ENCODE measurements at places on chromosomes 11 and 22.

DNA sequence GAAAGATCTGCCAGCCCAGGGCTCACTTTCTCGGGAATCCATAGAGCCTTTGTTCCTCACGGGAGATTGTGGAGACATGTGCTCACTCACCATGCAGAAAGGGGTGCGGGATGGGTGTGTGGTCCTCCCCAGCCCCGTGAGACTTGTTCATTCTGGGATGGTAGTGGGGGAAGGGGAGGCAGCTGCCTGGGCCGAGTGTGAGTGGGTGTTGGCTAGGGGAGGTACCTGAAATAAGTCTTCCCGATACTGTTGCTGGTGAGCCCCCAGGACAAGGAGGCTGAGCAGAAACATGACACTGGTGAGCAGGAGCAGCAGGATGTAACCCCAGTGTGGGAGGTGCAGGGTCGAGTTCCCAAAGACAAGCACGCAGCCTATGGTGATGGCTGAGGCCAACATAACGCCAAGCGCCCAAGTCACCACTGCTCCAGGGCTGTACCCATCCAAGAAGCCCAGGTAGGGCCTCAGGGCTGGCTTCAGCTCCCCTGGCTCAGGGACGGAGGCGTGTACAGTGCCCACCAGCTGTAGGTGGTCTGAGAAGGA, 2.8 kb downstream of the SLC7A4 start:
- DNase-seq: no peak

GRCh38 chr22:49961601-49962011, 1.0 kb downstream of the PIM3 start:
- DNase-seq: no peak

DNA sequence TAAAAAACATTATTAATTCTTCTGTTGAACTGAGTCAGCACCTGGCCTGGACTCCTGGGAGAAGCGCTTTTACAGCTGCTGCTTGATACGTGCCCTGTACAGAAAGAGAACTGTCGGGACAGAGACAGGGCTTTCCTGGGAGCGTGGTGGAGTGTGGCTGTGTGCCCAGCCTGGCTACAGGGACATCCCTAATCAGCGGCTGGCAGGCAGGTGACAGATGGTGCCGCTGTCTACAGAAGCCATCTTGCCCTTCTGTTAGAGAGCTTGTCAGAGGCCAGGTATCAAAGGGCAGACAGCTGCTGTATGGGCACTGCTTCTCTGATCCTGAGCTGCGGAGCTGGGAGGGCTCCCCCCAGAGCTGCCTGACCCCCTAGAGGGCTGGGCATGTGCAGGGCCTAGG, 361.8 kb downstream of the TENM4 start:
- no peak for DNase-seq

DNA sequence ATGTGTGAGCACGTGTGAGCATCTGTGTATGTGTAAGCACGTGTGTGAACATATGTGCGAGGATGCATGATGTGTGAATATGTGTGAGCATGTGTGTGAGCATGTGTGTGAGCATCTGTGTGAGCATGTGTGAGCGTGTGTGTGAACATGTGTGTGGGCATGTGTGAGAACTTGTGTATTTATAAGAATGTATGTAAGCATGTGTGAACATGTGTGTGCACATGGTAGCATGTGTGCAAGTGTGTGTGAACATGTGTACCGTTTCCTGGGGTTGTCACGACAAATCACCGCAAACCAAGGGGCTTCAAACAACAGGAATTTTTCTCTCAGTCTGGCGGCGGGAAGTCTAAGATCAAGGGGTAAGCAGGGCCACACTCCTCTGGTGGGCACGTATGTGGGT, 238.3 kb downstream of the CTTN start:
- DNase-seq: no peak

DNA sequence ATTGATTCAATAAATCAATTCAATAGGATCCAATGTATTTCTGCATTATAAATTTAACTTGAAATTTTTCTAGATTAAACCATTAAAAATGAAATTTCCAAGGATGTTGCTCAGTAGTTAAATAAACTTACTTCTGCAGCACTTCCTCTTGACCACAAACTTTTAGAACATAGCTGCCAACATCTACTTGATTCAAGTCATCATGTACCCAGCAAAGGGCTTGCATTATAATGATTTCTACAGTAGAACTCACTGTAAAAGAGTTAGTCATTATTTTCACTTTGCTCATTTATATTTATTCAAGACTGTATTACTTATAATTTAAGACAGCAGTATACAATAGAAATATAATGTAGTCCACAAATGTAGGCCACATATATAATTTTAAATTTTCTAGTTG, 59.2 kb downstream of the PIK3C2A start:
- no peak for DNase-seq

All from suppressor macrophage treated with lipopolysaccharide for 1 hour (primary cell).